ENCODE measurements at places on chromosomes 13 and 19.

- no peak for DNase-seq
Measured at GRCh38 chr19:46963093-46963734, 56.4 kb upstream of the NPAS1 start.

DNA sequence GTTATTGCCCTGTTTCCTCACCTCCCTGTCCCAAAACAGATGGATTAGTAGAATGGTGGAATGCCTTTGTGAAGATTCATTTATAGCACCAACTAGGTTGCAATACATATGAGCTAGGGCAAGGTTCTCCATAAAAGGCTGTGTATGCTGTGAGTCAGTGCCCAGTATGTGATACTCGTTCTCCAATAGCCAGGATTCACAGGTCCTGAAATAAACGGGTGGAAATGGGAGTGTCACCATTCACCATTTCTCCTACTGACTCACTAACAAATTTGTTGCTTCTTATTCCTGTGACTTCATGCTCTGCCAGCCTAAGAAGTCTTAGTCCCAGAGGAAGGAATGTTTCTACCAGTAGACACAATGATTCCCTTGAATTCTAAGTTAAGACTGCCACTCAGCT, 1745.4 kb downstream of the SLITRK1 start:
- DNase-seq: no peak

DNA sequence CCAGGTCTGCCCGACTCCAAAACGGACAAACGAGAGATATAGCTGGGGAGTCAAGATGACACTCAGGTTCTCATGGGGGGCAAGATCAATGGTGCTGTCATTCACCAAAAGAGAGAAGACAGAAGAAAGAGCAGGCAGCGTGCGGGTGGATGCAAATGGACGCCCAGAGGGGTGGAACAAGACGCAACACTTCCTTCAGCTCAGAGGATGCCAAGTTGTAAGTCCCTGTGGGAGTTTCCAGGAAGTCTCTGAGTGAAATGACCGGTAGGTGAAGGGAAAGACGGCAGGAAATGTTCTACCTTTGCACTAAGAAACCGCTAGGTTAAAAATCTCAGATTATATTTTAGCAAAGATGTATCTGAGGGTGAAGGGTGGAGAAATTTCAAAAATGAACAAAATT, 26.5 kb downstream of the TUBGCP3 start:
- DNase-seq: no peak

- no peak for DNase-seq
Measured at GRCh38 chr13:110700641-110701040, 5.3 kb downstream of the CARS2 start.

DNA sequence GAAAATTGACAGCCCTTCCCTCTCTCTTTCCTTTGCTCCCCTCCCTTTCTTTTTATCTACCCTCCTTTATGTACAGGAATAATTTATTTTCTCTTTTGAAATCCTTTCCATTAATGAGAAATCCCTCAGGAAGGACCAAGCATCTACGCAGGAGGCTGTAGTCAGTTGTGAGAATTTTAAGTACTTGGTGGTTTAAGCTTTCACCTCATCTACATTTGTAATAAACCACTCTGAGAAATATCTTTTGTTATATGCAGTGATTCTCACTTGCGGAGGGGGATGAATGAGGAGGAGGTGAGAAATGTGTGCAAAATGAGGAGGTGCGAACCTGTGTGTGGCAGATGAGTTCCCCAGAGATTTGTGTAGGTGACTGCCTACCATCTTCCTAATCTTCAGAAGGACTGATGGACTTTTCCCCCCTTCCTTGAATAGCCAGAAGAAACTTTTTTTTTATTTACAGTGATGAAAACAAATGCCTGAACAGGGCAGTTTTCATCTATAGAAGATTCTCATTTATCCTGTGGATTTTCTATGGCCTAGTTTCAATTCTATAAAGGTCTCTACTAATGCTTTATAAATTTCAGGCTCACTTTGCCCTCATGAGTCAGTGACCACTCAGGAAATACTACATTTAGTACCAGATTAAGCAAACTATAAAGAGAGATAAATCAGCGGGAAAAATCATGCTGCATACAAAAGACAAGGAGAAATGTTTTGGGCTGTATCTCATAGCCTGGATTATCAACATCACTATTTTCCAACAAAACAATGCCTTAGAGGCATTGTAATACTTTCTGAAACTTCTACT, 118.3 kb downstream of the LHFPL6 start:
- no peak for DNase-seq

GRCh38 chr19:5083547-5083965, 114.6 kb downstream of the KDM4B start:
- no peak for DNase-seq

GRCh38 chr19:44212866-44213346, 574 bp downstream of the ZNF227 start:
- peak; percentile 7 for DNase-seq

GRCh38 chr13:97239306-97239705, 17.2 kb downstream of the MBNL2 start:
- DNase-seq: no peak

DNA sequence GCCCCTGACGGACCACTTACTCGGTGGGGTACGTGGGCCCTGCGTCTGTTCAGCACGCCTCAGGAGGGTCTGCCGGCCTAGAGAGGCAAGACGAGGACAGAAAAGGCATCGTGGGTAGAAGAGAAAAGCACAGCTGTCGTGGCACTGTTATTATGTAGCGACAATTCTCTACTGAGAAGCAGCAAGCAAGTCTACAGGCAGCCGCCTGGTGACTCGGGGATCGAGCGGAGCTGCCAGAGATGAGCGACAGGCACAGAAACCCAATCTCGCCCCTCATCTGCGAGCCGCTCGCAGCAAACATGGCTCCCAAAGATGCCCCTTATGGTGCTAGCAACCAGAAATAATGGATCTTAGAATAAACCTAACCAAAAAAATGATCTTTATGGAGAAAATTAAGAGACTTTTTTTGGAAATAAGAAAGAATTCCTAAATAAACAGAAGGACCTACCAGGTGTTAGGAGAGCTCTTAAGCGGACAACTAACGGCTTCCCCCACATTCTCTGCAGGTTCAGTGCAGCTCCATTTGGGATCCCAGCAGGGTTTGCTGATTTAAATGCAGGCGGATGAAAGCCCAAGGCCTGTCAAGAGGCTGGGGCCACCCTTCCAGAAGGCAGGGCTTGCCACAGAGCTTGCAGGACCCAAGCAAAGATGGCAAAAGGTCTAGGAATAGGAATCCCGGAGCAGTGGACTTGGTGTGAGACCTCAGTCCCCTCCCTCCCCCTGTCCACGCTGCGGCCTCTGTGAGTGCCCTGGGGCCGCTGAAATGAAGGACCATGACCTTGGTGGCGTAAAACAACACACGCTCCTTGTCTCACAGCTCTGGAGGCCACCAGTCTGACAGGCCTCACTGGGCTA, 152.6 kb downstream of the KDM4B start:
- DNase-seq: no peak

DNA sequence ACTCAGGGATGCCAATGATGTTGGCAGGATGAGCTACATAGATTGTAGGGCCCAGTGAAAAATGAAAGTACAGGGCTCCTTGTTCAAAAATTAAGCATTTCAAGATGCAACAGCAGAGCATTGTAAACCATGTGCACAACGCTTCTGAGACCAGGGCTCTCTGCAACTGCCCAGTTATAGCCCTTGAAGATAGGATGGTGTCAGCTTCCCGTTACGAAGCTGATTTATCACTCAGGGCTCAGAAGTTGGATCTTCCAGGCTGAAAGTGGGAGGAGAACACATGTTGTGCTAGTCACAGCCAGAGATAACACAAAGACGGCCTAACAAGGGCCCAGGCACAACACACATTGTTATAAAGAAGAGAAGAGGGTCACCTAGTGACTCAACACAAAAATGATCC, 466.7 kb downstream of the TUBA3C start:
- no peak for DNase-seq

- DNase-seq: no peak
Measured at GRCh38 chr13:110360598-110360997, 53.5 kb downstream of the COL4A2 start.

DNA sequence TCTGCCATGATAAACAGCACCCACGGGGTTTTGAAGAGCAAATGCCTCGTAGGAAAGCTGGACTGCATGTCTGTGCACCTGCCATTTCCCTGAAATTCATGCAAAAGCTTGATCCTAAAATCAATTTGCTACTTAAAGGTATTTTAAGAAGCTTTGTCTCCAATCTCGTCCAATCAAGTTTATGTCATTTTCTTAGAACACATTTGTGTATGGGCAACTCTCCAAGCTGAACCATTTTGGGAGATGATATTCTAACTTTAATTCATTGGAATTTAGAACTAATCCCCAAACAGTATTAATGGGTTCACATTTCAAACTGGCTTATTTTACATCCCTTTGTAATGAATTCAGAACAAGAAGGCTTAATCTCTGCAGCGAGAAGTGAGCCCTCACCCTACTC, 822 bp downstream of the ADPRHL1 start:
- DNase-seq: no peak

DNA sequence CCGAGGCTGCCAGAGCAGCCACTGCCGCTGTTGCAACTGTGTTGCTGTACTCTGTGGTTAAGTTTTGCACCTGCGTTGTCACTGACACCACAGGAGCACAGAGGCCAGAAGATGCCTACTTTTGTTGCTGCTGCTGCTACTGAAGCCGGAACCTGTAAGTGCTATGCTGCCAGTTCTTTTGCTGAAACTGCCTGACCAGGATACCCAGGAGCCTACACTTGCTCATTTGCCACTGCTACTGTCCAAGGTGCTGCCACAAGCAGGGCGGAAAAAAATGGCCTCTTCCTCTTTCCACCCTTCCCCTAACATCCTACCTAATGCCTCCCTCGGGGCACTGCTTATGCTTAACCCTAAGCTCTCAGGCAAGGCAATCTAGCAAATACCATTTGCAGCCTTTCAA, 29.0 kb upstream of the NBEA start:
- DNase-seq: peak; percentile 52

DNA sequence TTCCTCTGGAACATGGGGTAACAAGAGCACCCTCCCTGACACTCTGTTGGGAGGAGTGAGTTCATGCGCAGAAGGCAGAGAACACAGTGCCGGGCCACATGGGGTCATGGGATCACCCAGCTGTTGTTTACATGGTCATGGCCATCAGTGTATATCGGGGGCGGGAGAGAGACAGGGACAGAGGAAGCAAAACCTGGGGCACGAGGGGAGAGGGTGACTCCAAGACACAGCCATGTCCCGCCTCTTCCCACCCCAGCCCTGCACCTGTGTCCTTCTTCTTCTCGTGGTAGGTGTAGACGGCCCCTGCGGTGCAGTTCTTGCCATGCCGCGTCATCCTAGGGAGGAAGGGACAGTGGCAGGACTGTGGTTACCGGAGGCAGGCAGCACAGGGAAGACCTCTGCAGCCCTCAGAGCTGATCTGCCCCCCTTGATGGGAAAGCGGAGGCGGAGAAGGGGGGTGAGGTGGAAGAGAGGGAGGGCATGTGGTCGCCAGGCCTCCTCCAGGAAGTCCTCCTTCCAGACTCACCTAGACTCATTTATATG, 19.9 kb downstream of the NOSIP start:
- no peak for DNase-seq

GRCh38 chr19:44758596-44758995, 10.1 kb downstream of the BCL3 start:
- no peak for DNase-seq

GRCh38 chr19:31354799-31355664, 5.8 kb upstream of the TSHZ3 start:
- peak; percentile 38 for DNase-seq

DNA sequence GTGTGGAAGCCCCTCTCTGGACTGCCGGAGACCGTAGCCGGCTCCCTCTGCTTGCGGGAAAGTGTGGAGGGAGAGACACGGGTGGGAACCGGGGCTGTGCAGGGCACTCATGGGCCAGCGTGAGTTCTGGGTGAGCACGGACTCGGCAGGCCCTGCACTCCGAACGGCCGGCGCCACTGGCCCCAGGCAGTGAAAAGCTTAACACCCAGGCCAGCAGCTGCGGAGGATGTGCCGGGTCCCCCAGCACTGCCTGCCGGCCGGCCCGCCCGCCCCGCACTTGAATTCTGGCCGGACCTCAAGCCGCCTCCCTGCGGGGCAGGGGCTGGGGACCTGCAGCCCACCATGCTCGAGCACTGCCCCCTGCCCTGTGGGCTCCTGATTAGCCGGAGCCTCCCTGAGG, 147.0 kb downstream of the FGF9 start:
- no peak for DNase-seq

- no peak for DNase-seq
Measured at GRCh38 chr13:27442797-27443196, 7.6 kb downstream of the MTIF3 start.

- DNase-seq: no peak
Measured at GRCh38 chr13:75789451-75790197, 153.5 kb downstream of the LMO7 start.

DNA sequence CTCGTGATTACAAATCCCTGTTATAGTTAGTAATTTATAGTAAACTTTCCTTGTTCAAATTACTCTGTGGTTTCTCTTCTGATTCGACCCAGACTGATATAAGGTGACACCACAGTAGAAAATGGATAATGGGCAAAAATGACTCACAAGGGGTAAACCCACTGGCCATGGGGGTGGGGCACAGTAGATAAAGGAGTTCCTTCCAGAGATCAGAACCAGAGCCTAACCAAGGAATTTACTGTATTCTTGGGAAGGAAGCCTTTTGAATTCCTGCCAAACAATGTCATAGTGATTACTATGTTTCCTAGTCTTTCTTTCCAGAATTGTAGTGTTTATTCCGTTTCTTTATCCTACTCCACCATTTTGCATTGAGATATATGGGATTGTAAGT, 21.9 kb downstream of the MIR17HG start:
- DNase-seq: no peak

All from endothelial cell (in vitro differentiated cells).